Caco-2 (cell line): ENCODE measurements at places on chromosomes 7 and 10. TPM values are rescaled to one million over a fixed set of nuclear protein-coding genes. Genes with fewer than 3 reads are reported as not detected.

DNA sequence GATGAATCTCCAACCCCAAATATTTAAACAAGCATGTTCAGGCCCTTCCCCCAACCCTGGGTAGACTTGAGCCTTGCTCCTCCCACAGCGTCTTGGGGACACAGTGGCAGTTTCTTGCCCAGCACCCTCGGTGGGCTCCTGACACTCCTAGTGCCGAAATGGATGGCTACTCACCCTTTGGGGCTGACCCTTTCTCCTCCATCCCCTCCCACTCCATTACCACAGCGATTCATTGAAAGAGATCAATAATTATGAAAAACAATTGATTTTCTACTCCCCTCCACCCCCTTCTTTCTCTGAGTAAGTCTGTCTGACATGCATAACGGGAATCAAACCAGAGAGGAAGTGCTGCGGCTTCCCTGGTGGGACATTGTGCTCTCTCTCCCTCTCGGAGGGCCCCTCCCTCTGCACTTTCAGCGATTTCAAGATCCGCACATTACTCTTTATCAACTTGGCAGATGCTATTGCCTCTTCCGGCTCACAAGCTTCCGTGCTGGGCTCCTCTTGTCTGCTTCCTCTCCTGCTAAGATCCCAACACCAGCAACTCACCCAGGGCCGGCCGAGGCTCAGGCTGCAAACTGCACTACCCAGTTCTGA is 79.0 kb upstream of the PLXNA4 start:
- no peaks in the 10 kb centered on the region for H3K36me3 ChIP-seq
- no peaks in the 10 kb centered on the region for H3K4me1 ChIP-seq
- H3K4me3 ChIP-seq, result no peak overlapping the region
- H3K27ac ChIP-seq, result no peak overlapping the region
- DNase-seq, result no peak

DNA sequence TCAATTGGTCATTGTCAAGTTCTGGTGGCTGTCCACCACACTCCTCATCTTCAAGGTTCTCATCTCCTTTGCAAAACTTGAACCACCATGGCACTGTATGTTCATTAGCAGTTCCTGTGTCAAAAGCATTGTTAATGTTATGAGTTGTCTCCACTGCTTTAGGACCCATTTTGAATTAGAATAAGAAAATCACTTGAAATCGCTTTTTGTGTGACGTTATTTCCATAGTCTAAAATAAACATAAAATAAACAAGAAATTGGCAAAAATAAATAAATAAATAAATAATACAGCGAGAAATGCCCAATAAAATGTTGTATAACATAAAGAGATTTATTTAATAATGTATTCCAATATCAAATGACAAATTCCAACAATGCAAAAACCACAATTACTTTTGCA is 195.5 kb upstream of the CDC14C start:
- H3K27ac ChIP-seq, result no peak overlapping the region
- H3K27me3 ChIP-seq, result no peaks in the 10 kb centered on the region
- H3K36me3 ChIP-seq, result no peaks in the 10 kb centered on the region
- no peak overlapping the region for H3K4me3 ChIP-seq
- H3K4me1 ChIP-seq, result 0 out of 2 replicates have a peak, but pooled peaks cover under 1% of the 10 kb centered on the region

EIF5AL1 gene
- total RNA-seq, result 0.93 and 1.1 TPM in 2 replicates

DNA sequence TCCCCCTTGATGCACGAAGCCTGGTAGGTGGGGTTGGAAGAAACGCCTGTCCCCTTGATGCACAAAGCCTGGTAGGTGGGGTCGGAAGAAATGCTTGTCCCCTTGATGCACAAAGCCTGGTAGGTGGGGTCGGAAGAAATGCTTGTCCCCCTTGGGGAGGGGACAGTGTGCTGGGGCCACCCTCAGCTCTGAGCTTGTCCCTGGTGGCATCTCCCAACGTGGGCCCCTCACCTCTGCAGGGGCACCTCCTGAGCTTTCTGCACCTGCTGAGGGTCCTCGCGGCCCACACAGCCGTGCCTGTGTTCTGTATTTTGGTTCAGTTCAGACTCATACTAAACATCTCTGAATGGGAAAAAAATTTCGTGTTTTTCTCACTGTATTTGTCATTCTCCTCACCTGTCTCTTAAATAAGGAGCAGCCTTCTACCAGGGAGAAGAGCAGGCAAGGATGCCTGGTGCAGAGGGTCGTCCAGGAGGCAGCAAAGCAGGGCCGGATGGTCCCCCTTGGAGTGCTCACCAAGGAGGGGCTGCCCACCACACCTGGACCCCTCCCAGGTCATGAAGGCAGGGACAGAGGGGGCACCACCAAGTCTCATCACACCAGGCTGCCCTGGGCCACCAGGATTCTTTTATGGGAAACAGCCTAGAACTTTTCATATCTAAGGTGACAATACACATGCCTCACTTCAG is 24.7 kb downstream of the VIPR2 start:
- H3K4me1 ChIP-seq, result no peaks in the 10 kb centered on the region
- H3K36me3 ChIP-seq, result no peaks in the 10 kb centered on the region
- DNase-seq, result peak; percentile 23
- H3K27me3 ChIP-seq, result no peaks in the 10 kb centered on the region
- H3K27ac ChIP-seq, result no peak overlapping the region
- no peak overlapping the region for H3K4me3 ChIP-seq

- H3K27me3 ChIP-seq, result no peaks in the 10 kb centered on the region
- H3K4me3 ChIP-seq, result no peak overlapping the region
- peaks cover 4% of the 10 kb centered on the region; the same call in 1 of the 2 replicates for H3K36me3 ChIP-seq
- DNase-seq, result peak; percentile 27
- H3K27ac ChIP-seq, result no peak overlapping the region
Measured at GRCh38 chr7:730501-731439, 3.7 kb upstream of the PRKAR1B start.

GRCh38 chr10:62540389-62540788 is 166.2 kb downstream of the ZNF365 start:
- DNase-seq, result no peak
- H3K27me3 ChIP-seq, result no peaks in the 10 kb centered on the region
- no peaks in the 10 kb centered on the region for H3K36me3 ChIP-seq
- H3K4me3 ChIP-seq, result no peak overlapping the region

DNA sequence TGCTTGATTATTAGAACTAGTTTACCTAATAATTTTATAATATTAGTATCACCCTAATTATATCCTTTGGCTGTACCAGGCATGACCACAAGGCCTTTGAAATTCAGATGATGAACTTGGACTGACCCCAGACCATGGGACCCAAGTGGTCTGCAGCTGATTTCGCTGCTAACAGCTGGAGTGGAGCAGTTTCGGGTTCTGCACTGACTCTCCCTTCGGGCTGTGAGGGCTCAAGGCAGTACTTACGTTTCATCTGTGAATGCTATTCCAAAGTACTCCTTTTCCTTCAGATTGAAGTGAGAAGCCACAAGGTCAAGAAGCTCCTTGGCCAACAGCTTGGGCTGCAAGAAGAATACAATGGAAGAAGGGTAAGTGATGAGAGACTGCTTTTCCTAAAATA is 223.8 kb downstream of the PRPF18 start:
- H3K27me3 ChIP-seq, result no peaks in the 10 kb centered on the region
- no peak overlapping the region for H3K27ac ChIP-seq
- H3K4me3 ChIP-seq, result no peak overlapping the region
- DNase-seq, result no peak
- no peaks in the 10 kb centered on the region for H3K36me3 ChIP-seq

DNA sequence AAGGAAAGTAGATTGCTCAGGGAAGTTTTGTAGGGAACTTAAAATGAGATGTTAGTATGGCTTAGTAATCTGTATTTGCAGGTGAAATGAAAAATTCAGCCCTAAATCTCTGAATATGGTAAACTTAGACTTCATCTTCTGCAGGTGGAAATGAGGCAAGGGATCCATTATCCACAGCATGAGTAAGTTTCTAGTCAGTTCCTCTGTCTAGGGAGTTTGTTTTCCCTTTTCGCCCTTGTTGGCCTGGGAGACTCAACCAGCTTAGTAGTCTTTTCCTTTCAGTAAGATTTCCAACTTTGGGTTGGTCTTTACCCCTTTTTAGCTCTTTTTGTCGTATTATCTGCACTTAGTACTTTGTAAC is 65.6 kb downstream of the ZEB1 start:
- H3K4me3 ChIP-seq, result no peak overlapping the region
- H3K27ac ChIP-seq, result no peak overlapping the region
- no peaks in the 10 kb centered on the region for H3K36me3 ChIP-seq
- no peak for DNase-seq
- H3K4me1 ChIP-seq, result no peaks in the 10 kb centered on the region

DNA sequence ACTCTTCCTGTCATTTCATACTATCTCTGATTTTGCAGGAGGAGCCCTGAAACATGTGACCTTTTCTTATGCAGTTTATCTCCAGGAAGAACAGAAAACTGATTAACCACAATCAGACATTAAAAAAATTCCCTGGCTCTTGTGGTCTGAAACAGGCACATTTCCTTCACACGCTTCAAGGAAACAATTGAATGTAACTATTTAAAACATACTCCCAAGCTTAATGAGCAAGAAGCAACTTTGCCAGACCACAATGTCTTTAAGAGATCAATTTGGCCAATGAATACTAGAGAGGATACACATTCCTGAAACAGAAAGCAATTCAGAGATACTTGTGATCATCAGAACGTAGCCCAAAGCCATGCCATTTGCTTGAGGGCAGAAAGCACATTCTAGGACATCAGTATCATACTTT is 65.8 kb downstream of the PIP4K2A start:
- H3K36me3 ChIP-seq, result no peaks in the 10 kb centered on the region
- H3K27ac ChIP-seq, result no peak overlapping the region
- no peak for DNase-seq
- no peaks in the 10 kb centered on the region for H3K27me3 ChIP-seq
- H3K4me1 ChIP-seq, result peaks cover 42% of the 10 kb centered on the region

DNA sequence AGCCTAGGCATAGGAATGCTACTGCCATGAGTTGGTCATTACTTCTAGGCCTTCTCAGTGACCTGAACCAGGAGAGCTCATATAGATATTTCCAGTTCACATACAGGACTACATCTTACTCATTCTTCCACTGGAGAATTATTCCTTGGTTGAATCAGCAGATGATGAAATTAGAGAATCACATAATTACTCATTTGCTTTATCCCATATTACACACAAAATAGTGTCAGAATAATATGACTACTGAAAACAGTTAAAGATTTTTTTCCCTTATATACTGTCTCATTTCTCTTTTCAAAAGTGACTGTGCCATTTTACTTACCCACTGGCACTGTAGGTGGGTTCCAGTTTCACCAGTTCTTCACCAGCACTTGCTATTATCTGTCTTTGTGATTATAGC is 18.5 kb downstream of the BMS1 start:
- no peak overlapping the region for H3K4me3 ChIP-seq
- H3K36me3 ChIP-seq, result peaks cover 8% of the 10 kb centered on the region
- H3K27me3 ChIP-seq, result no peaks in the 10 kb centered on the region
- H3K27ac ChIP-seq, result no peak overlapping the region
- no peaks in the 10 kb centered on the region for H3K4me1 ChIP-seq

CALD1 gene
- total RNA-seq, result 140 and 155 TPM in 2 replicates

DNA sequence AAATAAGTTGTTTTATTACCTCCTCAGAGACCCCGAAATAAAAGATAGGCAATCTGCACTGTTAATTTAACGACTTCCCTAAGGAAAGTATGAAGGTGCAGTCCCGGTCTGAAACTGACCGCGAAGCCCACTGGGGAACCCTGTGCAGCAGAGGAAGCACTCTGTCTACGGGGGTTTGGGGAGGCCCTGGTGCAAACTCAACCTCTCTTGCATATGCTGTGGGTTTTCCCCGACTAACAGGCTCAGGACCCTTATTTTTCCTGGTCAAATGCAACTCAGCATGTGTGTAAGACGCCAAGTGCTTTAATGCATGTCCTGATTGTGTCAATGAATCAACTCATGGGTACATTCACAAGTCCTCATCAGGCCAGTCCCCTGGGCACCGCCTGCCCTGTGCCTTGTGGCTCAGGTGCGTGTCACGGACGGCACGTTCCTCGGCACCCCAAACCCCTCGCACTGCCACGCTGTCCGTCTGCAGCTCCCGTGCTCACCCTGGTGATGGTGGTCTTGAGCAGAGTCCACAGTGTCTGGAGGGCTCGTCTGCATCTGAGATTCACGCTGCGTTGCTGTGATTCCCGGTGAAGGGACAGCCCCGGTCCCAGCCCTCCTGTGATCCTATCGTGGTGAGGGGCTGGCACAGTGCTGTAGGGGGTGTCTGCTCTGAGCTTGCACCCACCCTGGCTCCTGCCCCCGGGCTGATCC is 33.8 kb downstream of the JAKMIP3 start:
- no peak for DNase-seq
- no peak overlapping the region for H3K4me3 ChIP-seq
- no peak overlapping the region for H3K27ac ChIP-seq
- H3K36me3 ChIP-seq, result no peaks in the 10 kb centered on the region
- H3K4me1 ChIP-seq, result peaks cover 6% of the 10 kb centered on the region; the same call in 1 of the 2 replicates

- no peaks in the 10 kb centered on the region for H3K36me3 ChIP-seq
- H3K27me3 ChIP-seq, result no peaks in the 10 kb centered on the region
- peak overlapping the region; percentile 91 for H3K27ac ChIP-seq
- peak; percentile 74 for DNase-seq
Measured at GRCh38 chr10:125064681-125065492, 95.5 kb downstream of the CTBP2 start.

GRCh38 chr7:17580141-17580540 is 281.7 kb downstream of the AHR start:
- H3K4me1 ChIP-seq, result no peaks in the 10 kb centered on the region
- no peak for DNase-seq
- no peak overlapping the region for H3K27ac ChIP-seq

HTR5A gene
- not detected in 2 replicates for total RNA-seq

DNA sequence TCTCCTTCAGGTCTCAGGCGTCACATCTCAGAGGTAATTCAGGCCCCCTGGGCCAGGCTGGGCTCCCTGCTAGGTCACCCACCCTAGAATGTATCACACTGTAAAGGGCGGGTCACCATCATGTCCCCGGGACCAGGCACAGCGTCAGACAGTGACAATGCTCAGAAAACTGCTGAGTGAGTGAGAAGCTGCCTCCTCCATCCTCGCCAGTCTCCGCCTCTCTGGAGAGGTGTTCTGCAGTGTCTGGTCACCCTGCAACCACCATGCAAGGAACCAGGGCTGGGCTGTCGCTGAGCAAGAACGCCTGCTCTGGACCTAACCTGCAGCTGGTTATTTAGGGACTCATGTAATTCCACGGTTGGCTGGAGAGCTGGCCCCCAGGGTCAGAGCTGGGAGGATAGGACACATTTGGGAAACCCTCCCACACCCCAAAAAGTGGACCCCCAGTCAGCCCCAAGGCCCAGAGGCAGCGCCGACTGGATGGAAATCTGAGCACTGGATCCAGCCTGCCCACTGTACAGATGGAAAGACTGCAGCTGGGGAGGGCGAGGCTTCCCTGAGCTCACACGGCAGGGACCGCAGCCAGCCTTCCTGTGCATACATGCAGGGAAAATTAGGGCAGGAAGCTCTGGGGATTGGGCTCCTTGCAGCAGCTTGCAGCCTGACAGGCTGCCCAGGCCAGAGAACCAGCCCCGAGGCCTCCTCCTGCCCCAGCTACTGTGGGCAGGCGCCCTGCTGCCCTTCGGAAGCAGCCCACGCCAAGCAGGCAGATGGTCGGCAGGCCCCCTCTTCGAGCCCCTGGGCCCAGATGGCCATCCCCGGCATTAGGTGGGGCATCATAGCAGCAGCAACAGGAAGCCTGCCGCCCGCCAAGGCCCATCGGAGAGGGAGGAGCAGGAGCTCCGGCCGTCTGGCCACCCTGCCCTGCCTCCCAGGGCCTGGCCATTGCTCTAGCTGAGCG is 105.4 kb upstream of the ZMIZ1 start:
- H3K27ac ChIP-seq, result no peak overlapping the region
- no peak overlapping the region for H3K4me3 ChIP-seq
- no peak for DNase-seq
- no peaks in the 10 kb centered on the region for H3K27me3 ChIP-seq
- no peaks in the 10 kb centered on the region for H3K36me3 ChIP-seq

- no peaks in the 10 kb centered on the region for H3K27me3 ChIP-seq
- no peaks in the 10 kb centered on the region for H3K4me1 ChIP-seq
- no peak for DNase-seq
- H3K36me3 ChIP-seq, result no peaks in the 10 kb centered on the region
- H3K4me3 ChIP-seq, result no peak overlapping the region
Measured at GRCh38 chr10:97378933-97379921, 21.9 kb downstream of the RRP12 start.

ITIH5 gene
- 0.18 and 0.51 TPM in 2 replicates for total RNA-seq
